Urothelium cell line (cell line): ENCODE measurements at places on chromosomes 3 and 15.

DNA sequence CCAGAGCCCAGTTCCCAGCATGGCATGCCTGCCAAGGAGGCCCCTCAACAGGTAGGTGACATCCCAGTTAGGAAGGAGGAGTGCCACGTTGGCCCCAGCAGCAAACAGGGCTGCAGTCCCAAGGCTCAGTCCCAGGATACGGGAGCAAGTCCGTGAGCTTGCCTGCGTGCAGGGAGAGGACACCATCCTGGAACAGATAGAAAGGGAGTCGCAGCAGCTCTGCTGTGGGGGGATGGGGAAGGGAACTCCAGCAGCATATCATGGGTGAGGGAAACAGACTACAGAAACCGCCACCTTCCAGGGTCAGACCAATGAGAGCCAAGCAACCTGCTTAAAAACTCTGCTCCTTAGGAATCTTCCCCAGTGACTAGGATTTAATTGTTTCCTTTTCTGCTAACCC lies 9.4 kb upstream of the DYNLT2B start:
- no peak for DNase-seq

GRCh38 chr15:79944622-79945021 lies 26.4 kb downstream of the BCL2A1 start:
- no peak for DNase-seq

DNA sequence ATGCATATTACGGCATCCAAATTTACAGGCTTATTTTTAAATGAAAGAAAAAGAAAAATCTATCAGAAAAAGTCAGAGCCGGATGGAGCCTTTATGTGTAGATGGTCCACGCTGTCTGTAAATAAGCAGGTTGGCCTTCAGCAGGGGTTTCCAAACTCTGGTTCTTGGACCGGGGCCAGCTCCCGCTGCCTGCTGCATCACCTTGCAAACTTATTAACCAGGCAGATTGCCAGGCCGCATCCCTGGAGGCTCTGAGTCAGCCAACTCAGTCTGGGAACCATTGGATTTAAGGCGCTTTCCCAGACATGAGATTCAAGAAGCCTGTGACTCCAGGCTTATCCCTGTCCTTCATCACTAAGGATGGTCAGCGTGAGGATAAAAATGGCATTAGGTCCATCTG lies 212.4 kb downstream of the OPA1 start:
- peak; percentile 94 for DNase-seq

DNA sequence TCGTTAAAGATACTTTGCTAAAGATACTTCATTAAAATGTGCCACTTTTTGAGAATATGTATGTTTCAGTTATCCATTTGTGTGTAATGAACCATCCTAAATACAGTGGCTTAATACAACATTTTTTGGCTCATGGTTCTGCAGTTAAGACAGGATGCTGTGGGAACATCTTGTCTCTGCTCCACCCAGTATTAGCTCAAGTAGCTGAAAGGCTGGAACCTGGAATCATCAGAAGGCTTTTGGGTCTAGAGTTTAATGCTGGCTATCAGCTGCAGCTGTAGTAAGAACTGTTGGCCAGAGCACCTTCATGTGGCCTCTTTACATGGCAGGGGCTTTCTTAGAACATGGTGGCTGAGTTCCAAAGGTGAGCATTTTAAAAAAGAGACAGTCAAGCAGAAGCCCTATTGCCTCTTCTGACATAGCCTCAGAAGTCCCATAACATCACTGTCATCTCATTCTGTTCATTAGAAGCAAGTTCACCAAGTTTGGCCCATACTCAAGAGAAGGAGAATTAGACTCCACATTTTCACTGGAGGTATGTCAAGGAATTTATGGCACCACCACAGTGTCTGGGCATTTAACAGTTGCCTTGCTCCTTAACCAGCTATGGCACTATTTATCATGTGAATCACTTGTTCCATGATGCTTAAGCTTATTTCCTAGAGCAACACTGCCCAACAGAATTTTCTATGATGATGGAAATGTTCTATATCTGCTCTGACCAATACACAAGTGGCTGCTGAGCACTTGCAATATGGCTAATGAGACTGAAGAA lies 70.4 kb upstream of the PDZRN3 start:
- DNase-seq = no peak

- DNase-seq = no peak
Observed at GRCh38 chr3:117595615-117596014, 886.0 kb downstream of the TUSC7 start.

DNA sequence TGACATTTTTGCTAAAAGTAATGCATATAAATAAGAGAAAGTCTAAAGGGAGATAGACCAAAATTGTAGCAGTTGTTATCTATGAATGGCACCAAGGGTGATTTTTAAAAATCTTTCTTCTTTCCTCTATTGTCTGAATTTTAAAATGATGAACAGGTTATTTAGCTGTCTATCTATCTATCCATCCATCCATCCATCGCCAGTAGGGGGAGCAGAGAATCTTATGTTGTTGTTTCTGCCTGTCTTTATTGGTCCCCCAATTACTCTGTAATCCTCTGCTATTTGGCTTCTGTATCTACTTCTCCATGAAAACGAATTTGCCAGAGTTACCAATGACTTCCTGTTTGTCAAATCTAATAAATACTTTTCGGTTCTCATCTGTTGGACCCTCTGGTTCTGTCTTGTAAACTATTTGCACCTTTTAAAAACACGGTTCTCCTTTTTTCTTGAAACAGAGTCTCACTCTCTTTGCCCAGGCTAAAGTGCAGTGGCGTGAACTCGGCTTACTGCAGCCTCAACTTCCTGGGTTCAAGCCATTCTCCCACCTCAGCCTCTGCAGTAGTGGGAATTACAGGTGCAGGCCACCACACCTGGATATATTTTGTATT lies 86.0 kb downstream of the ECT2 start:
- DNase-seq = peak; percentile 14
